Right renal pelvis (tissue), 4 donors: ENCODE measurements at places on chromosomes 2 and 18.

DNA sequence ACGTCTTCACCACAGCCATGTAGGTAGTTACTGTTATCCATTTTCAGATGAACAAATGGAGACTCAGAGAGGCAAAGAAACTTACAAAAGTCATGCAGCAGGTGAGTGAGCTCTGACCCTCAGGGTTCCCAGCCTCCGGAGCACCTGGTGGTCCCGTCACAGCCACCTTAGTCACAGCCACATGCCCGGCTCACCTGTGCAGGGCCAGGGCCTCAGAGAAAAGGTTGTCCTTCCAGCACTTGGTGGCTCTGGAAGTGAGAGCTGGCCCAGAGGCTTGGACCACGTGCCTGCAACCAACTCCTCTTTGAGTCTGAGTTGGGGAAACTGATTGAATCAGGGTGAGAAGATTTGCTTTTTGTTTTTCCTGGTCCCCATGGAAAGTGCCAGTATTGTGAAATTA, 189.3 kb downstream of the GLI2 start:
- DNase-seq: no peak

- DNase-seq: no peak
These were observed 130.4 kb upstream of the PELI1 start for GRCh38 chr2:64274399-64275173.

- DNase-seq: no peak
These were observed 23.3 kb upstream of the FAM237A start for GRCh38 chr2:206619011-206619410.

- no peak for DNase-seq
These were observed 91.9 kb downstream of the QPCT start for GRCh38 chr2:37436323-37436722.

- DNase-seq: no peak
These were observed 102.5 kb downstream of the BARD1 start for GRCh38 chr2:214706986-214707385.

- no peak for DNase-seq
These were observed 146.6 kb downstream of the ZNF516 start for GRCh38 chr18:76348267-76349066.

GRCh38 chr2:223877721-223878410, 40.5 kb upstream of the AP1S3 start:
- no peak for DNase-seq

GRCh38 chr2:144288438-144288837, 231.5 kb downstream of the ZEB2 start:
- DNase-seq: no peak

DNA sequence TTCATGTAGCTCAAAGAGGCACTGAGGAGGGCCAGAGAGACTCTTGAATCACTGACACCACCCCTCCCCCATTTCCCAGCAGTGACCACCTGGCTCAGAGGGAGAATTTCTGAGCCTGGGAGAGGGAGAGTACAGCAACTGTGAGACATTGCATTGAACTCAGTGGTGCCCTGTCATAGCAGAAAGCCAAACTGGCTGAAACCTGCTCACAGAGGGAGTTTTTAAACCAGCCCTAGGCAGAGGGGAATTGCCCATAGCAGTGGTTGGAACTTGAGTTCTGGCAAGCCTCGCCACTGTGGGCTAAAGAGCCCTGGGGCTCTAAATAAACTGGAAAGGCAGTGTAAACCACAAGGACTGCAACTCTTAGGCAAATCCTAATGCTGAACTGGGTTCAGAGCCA, 243.1 kb downstream of the ADCYAP1 start:
- DNase-seq: no peak

DNA sequence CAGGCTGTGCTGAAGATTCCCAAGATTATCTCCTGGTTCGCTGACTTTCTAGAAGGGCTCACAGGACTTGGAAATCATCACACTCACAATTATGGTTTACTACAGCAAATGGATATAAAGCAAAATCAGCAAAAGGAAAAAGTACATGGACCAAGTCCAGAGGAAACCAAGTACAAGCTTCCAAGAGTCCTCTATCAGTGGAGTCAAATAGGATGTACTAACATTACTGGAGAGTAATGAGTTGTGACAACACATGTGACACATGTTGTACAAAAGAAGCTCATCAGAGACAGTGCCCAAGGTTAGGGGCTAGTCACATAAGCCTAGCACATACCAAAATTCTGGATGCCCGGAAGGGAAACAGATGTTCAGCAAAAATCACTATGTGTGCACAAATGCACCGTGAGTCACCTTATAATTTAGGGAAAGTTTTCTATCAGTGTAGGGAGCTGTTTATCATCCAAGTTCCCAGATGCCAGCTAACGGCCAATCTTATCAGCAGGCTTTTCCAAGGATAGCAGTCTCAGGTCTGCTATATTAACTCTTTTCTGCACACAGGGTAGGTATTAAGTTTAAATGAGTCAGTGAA, 9.5 kb downstream of the TMEM237 start:
- no peak for DNase-seq

- no peak for DNase-seq
These were observed 83.0 kb upstream of the MBOAT2 start for GRCh38 chr2:9086465-9086864.

DNA sequence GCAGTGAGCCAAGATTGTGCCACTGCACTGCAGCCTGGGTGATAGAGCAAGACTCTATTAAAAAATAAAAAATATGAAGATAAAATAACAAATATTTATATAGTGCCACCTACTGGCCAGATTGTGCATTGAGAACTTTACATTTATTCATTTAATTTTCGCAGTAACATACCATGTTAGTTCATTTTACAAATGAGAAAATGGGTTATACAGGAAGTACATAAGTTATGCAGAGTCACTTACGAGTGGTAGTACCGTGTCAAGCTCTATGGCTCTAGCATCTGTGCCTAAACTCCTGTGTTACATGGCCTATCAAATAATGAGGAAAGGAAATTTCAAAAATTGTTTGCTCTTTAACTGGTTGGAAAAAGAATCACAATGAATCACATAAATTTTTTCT, 27.9 kb downstream of the RIF1 start:
- no peak for DNase-seq

DNA sequence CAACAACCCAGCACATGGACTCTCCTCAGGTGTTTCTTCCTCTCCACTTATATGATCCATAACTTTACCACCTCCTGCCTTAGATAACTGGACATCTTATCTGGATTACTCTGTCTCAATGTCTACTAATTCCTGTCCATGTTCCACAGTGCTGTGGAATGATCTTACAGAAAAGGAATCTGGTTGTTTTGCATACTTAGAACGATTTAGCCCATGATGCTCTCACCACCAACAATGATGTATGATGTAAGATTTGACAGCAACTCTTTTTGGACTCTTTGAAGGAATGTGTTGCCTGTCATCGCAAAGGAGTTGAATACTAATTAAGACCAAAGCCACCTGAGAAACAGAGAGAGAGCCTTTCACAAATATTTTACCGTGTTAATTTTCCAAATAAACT, 37.7 kb upstream of the SYT4 start:
- no peak for DNase-seq

GRCh38 chr2:158546412-158547144, 89.8 kb downstream of the PKP4 start:
- no peak for DNase-seq

DNA sequence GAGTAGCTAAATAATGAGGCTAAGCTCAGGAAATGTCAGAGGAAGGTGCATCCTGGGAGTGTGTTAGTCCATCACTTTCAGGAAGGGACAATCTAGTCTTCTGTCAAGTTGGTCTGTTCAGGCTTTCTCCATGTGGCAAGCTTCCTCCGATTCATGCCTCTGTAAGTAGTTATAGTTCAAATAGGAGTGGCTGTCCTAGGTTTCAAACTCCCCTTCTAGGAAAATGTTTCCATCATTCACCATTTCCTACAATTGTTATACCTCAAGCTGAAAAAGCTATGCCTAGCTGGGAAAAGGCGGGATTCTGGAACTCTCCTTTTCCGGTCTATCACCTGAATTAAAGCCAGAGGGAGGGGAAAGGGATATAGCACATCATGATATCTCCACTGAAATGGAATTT, 287.7 kb upstream of the ZSWIM2 start:
- DNase-seq: no peak

GRCh38 chr2:9336576-9337314, 86.6 kb downstream of the ITGB1BP1 start:
- peak; percentile 71 for DNase-seq

- no peak for DNase-seq
These were observed 106.0 kb upstream of the TAF1B start for GRCh38 chr2:9737053-9737875.

- DNase-seq: peak; percentile 10
These were observed 300.4 kb downstream of the KCNS3 start for GRCh38 chr2:18178736-18179349.

GRCh38 chr2:7951490-7951889, 730.4 kb upstream of the ID2 start:
- DNase-seq: no peak

- no peak for DNase-seq
These were observed 20.2 kb upstream of the C1QL2 start for GRCh38 chr2:119178776-119179175.

GRCh38 chr2:158975271-158975921, 7.0 kb downstream of the TANC1 start:
- no peak for DNase-seq

GRCh38 chr2:228239207-228239906, 57.9 kb upstream of the SPHKAP start:
- DNase-seq: no peak

DNA sequence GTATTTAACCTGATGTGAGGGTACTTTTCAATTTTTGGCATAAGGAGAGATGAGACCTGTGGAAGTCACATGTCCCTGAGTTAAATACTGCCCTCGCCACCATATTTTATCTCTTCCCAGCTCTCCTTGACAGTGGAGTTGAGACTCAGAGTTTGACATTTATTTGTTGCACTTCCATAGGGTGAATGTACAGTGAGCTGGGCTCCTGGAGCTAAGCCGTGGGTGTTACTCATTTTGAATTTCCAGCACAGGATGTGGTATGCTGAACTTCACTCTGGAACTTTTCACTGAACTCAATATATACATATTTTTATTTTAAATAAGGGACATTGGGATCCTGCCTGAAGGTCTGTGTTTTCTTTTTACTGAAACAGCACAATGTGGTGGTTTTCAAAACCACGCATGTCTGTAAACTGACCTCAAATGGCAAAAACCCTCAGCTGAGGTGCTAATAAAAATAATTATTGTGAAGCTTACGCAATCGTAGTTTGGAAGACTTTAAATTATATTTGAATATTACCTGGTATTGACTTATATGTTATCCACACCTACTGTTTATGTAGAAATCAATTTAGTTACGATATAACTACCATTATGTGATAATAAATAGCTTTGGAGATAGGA, 12.1 kb downstream of the RNF144A start:
- no peak for DNase-seq

DNA sequence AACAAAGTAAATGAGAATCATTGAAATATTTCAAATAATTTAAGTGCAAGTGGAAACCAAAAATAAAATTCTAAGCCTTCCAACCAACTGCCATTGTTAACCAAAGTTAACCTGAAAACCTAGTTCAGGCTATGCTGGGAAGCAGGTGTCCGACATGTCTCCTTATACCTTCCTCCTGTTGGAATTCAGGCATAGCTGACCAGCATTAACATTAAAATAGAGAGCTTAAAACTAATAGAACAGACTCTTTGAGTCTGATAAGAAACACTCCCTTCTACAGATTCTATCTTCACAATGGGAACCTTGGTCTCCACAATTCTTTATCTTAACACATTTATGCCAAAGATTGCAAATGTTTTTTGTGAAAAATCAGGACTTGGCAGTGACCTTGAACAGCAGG, 1004.9 kb upstream of the NRXN1 start:
- DNase-seq: no peak

- DNase-seq: no peak
These were observed 80.8 kb downstream of the NXPH2 start for GRCh38 chr2:138699421-138699820.

DNA sequence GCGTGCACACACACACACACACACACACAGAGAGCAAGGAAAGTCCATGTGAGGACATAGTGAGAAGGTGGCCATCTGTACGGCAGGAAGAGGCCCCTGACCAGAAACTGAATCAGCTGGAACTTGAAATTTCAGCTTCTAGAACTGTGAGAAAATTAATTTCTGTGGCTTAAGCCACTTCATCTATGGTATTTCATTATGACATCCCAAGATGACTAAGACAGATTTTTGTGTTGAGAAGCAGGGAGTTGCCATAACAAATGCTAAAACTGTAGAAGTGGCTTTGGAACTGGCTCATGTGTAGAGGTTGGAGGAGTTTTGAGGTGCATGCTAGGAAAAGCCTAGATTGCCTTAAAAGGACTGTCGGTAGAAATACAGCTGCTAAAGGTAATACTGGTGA, 63.4 kb upstream of the ZBTB7C start:
- DNase-seq: no peak
